Stimulated activated CD4-positive, alpha-beta T cell treated with anti-CD3 and anti-CD28 coated beads, Interleukin-1b, Interleukin-23, amount 100 ng/mL, for 1 hour (primary cell): ENCODE measurements at places on chromosomes 7 and 10.

GRCh38 chr10:79260811-79261740 is 86.2 kb upstream of the PPIF start:
- DNase-seq: no peak

- no peak for DNase-seq
Measured at GRCh38 chr7:4144811-4145510, 537.1 kb upstream of the FOXK1 start.

DNA sequence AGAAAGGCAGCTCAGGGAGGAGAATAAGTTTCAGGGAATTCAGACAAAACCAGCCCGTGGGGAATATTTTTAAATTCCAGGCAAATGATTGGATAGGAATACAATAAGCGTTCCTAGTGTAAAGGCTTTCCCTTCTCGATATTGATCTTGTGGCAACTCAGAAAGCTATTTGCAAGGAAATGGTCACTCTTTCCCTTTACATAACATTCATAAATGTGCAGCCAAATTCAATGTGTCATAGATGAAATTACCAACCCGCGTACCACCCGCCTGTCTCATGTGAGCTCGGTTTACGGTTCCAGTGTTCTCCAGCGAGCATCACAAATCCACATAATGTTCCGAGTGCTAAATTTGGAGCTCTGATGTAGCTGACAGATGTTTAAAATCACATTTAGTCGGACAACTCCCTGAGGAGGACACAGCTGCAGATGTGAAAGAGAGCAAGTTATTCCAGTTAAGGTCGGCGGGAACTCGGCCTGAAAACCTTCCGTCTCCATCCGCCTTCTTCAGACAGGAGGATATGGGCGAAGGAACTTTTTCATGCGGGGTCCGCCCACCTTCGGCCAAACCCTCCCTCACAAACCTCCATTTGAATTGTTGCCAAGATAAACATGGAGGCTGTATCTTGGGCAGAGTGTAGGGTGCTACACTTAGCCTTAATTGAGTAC is 327.0 kb downstream of the RNLS start:
- no peak for DNase-seq

DNA sequence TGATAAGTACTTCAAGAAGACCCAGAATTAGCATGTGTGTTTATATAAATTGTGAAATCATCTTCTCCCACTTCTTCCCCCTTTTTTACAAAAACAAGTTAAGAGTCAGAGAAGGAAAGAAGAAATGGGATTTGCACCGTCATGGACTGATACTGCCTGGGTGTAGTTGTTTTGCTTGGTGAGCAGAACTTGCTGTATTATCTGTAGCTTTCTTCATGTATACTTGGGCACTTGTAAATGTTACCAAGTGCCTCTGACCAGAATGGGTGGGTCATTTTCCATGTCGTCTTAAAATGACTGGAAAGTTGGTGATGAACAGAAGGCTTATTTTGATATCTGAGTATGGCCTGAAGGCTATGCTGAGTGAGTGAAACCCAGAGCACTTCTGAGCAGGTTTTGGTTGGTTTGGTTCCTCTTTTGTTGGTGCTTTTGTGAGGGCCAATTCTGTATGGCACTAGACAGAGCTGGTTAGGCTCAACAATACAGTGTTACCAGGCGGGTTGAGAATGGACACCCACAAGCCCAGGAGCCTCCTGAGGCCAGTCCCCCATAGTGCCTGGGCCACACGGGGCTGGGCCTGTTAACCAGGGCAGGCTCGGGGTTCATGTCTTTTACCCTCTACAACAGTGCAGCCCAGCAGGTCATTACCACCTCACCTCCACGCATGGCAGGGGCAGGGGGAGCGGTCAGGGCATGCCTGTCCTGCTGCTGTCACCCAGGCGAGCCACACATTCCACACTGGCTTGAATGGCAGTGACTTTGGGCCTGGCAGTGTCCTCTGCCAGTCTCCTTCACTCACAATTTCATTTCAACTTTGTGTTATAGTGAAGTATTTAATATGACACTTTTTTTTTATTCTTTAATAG is 115.1 kb downstream of the CCNY start:
- no peak for DNase-seq

DNA sequence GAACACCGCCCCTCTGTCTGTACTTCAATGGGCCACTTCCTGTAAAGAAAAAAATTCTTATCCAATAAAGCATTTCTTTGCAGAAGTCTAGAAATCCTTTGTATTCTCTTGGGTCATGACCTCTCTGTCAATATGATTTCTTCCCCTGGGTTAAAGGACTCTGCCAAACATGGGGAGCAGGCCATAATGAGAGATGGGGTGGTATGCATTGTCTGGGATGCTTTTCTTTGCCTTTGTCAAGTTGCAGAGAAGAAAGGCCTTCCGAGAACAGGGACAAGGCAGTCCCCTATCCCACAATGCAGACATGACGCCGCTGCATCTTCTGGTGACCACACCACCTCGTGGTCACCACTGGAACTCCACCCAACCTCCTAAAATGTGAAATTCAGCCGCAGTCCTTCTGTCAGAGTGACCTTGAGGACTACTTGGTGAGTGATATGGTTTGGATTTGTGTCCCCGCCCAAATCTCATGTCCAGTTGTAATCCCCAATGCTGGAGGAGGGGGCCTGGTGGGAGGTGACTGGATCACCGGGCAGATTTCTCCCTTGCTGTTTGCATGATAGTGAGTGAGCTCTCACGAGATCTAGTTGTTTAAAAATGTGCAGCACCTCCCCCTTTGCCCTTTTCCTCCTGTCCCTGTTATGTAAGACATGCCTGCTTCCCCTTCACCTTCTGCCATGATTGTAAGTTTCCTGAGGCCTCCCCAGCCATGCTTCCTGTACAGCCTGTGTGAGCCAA is 15.2 kb upstream of the FRMPD2 start:
- DNase-seq: no peak

DNA sequence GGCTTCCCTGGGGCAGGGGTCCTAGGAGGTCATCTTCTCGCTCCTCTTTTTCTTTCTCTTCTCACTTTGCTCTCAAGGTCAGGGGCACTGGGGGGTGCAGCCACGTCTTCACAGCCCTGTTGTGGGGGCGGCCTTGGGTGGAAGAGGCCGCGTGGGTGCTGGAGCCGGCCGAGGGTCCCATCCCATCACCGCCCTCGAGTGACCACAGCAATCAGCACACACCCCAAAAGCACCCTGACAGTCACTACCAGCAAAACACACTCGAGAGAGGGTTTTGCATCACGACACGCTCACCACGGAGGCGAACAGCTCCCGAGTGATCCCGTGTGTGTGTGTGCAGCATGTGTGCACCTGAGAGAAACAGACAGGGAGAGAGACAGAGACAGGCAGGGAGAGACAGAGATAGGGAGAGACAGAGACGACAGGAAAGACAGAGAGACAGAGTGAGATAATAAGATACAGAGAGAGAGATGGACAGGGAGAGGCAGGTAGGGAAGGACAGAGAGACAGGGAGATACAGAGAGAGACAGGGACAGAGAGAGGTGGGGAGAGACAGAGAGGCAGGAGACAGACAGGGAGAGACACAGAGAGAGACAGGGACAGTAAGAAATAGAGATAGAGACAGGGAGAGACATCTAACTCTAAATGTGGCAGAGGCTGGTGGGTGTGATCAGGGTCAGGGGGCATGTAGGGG is 100.9 kb downstream of the WDR37 start:
- DNase-seq: no peak

- no peak for DNase-seq
Measured at GRCh38 chr10:51585742-51586141, 113.7 kb downstream of the CSTF2T start.

DNA sequence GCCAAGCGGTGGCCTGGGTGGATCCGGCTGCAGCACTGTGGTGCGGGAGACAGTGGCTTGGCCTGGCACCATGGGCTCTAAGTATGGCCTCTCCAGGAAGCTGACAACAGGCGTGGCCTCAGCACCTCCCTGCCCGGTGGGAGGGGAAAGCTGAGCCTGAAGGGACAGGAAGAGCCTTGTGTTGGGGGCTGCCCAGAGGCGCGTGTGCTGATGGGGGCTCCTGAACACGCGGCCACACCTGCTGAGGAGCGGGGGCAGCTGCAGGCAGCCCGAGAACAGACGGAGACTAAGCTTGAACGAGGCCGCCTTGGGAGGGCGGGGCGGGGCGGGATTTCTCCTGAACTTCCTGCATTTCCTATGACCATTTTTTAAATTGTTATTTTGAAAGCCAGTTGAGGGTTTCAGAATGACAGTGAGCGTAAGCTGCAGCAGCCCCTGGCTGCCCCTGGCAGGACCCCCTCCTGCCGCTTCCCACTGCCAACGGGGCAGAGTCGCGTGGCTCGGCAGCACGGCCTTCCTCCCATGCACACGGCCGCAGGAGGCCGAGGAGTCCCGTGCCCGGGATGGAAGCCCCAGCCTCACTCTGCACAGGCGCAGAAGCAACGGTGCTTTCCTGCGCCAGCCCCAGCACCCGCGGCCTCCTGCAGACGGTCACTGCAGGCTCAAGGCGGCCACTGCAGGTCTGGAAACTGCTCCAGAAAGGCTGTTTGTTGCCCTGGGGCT is 43.2 kb downstream of the DPYSL4 start:
- no peak for DNase-seq

DNA sequence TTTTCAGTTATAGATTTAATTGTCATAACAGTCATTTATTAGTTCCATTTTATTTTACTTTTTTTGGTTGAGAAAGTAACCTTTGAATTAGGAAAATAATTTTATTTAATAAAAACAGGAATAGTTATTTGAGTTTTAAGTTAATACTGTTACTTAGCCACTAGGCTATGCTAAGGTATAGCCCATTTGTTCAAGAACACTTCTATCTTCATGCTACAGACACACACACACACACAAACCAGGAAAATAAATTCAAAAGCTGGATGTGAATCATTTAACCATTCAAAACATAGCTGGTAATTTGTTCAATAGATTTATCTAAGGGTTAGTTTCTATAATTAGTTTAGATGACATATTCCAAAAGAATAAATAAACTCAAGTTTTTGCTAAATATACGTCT is 148.4 kb downstream of the RNF133 start:
- no peak for DNase-seq

- DNase-seq: no peak
Measured at GRCh38 chr10:103687172-103687571, 168.2 kb downstream of the SH3PXD2A start.

DNA sequence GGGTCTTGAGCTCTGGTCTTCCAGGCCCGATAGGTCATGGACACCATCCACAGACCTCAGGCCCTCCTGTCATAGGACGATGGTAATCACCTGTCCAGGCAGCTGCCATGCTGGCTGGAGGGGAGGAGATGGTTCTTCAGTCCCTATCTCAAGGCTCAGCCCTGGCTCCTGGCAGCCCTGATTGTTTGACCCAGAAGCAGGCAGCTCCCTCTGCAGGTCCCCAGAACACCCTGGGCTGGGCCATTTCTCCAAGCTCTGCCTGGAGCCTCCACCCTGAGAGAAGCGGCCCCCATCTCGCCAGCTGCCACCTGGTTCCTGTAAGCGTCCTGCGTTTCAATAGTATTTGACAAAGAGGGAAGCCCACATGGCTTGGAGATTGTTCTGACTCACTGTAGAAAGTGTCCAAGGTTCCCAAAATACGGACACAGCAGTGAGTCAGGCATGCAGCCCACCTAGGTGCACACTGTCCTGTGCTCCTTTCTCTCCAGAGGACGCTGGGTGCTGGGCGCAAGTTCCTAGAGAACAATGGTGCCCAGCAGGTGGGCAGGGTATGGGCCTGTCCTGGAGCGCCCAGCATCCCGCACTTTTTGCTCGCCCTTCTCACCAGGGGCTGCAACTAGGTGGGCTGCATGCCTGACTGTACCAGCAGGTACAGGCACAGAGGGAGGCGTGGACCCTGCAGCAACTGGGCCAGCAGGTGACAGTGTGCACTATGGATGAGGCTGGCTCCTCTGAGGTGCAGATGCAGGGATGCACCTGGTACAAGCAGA is 72.4 kb upstream of the EBF3 start:
- no peak for DNase-seq
